NCI-H510A (cell line): ENCODE measurements at places on chromosomes 3 and 15.

- no peak for DNase-seq
Measured at GRCh38 chr3:30042916-30043555, 563.4 kb upstream of the TGFBR2 start.

- no peak for DNase-seq
Measured at GRCh38 chr3:52600258-52600657, 63.9 kb downstream of the UQCC5 start.

- DNase-seq, result no peak
Measured at GRCh38 chr3:58478781-58479180, 13.1 kb upstream of the KCTD6 start.

GRCh38 chr3:184523825-184524615 is 37.6 kb upstream of the EPHB3 start:
- DNase-seq, result no peak

GRCh38 chr3:156511987-156512677 is 42.8 kb downstream of the SSR3 start:
- DNase-seq, result no peak

DNA sequence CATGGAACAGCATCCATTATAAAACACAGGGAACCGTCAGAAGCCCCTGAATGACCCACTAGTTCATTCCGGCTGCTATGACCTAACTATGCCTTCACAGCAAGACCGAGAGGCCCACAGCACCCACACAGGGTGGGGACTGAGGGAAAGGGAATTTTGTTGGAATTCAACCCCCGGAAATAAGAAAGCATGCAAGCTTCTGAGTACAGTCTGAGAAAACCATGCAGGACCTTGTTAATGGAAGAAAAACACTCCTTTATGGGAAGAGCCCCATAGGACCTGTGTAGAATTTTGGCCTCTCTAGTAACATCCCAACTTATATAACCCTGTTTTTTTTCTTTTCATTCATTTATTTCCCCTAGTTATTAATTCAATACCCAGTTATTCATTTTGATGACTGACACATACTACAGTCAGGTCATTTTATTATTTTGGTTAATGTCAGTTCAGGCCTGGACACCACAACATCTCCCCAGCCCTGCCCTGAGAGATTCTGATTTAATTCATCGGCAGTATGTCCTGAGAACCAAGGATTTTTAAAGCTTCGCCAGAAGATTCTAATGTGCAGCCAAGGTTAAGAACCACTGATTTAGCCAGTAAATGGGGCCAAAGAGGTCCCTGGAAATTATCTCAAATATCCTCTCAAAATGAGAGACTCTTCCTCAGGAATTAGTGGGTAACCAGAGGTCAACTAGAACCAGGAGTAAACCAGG is 231.6 kb upstream of the GOLGA6L4 start:
- DNase-seq, result no peak

DNA sequence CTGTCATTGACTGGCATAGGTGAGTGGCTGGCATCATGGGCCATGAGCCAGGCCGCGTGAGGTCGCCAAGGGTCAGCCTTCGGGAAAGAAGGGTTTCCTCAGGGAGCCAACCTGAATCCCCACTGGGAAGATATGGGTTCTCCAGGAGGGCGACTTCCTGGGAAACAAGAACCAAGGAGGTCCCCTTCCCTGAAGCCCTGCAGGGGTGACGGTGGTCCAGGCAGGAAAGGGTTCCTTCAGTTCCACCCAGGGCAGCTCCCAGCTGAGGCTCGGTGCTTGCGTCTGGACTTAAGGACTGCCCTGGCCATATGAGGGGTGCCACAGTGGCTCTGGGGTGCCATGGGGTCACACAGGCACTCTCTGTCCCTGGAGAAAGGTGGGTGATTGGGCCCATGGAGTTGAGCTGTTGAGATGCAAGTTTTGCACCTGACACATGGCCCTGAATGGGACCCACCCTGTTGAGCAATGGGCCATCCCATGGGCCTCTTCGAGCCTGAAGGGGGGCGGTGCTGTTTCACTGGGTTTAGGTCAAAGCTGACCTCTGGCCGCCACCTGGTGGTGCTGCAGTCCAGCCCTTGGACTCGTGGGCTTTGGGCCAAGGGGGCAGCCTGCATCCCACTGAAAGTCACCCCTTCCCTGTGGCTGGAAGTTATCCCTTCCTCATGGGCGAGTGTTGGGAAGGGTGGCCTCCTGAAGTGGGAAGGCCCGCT is 228.1 kb downstream of the SNRPN start:
- no peak for DNase-seq

DNA sequence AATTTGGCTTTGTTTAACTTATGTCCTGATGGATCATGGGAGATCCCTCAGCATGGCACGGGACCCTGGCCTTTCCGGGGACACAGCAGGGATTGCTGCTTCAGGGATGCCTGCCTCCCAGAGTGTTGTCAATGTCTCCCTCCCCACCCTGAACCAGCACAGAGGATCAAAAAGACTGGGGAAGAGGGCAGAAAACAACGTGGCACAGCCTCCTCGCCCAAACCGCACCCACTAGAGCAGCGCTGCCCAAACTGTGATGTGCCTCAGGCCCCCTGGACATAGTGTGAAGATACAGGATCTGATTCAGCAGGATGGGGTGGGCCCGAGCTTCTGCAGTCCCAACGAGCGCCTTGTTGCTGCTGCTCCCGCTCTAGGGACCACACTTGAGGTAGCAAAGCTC is 34.5 kb downstream of the SLC6A20 start:
- DNase-seq, result no peak
